ENCODE measurements at places on chromosomes 2 and 18. TPM values are rescaled to one million over a fixed set of nuclear protein-coding genes. Genes with fewer than 3 reads are reported as not detected.

DNA sequence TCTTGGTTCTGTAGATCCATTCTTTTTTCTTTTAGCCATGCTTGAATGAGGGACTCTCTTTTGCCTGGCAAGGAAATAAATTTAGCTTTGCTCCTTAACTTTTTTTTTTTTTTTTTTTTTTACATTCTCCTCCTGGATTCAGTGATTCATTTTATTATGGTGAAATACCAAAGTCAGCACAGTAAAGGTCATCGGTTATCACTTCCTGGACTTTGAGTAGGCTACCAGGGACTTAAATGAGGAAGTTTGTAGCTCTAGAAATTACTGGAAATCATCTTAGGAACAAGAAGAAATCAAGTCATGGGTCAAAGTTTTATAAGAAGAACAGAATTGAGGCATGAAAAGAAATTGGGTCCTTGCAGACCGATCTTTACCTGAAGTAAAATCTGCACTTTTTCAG is 75.0 kb downstream of the SOCS6 start:
- DNase-seq = no peak

DNA sequence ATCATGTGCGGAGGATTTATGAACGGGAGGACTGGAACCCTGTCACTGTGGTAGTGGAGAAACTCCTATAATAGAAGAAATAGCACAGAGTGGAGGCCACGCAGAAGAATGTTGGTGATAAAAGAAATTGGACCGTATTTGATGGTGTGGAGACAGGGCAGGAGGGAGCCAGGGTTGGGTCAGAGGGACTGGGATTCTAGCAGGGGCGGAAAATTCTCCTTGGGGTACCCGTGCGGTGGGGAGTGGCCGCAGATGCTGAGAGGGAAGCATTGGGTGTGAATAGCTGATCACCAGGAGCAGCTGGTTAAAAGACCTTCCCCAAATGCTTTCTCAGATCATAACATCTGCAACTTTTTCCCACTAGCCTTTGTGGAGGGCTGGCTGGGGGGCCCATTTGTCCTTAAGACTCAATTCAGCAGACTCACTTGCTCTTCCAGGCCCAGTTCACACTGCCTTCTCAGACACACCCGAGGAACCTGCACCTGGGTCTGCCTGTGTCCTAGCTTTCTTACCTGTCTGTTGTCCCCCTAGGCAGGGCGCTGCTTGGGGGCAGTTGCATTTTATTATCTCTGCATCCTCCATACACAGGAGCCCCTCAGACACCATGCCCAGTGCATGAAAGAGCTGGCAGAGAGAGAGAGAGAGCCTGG is 7.1 kb downstream of the SH3BP4 start:
- no peak for DNase-seq

DNA sequence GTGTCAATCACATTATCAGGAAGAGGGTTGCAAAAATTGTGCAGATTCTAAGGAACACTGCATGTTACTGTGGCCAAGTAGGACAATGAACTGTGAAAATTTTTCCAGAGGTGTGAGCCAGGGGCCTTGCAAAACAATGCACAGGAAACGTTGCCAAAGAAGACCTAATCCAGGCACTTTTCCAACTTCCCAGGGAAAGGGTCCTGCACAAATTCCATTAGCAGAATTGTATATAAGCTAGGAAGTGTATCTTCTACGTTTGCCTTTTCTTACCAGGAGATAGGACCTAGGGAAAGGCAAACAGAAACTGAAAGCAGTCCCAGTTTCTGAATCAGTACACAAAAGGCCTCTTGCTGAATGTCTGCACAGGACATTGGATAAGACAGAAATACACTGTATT is 1888.3 kb upstream of the CELF4 start:
- peak; percentile 94 for DNase-seq

Gene CKAP2L
- 22.5 TPM for polyA plus RNA-seq

DNA sequence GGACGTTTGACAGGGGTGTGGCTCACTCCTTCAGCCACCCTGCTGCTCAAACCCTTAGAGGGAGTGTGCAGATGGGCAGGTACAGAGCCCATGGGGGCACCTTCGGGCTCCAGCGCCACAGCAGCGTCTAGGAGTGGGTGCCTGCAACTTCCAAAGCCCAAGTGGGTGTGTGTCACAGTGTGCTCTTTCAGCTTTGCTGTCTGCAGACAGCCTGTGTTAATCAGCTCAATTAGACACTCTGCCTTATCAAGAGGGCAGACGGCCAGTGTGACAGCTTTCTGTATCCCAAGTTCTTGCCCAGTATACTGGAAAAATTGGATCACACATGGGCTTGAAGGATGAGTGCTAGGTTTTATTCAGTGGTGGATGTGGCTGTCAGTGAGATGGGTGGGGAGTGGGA is 96.7 kb downstream of the AP1S3 start:
- DNase-seq = no peak

DNA sequence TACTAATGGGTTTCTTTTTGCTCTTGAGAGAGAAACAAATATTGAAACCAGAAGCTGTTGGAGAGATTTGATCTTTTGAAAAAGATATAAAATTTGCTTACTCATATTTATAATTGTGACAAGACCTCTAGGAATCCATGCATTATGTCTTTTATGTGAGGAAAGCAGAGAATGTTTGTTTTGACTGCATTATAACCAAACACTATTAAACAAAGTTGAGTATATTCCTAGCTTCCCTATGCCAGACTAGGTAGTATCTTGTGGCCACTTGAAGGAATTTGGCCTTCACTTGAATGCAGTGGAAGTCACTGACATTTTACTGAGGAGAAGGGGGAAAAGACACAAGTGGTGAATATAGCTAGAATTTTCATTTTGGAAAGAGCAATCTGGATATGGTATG is 521.8 kb upstream of the ZEB2 start:
- DNase-seq = no peak

DNA sequence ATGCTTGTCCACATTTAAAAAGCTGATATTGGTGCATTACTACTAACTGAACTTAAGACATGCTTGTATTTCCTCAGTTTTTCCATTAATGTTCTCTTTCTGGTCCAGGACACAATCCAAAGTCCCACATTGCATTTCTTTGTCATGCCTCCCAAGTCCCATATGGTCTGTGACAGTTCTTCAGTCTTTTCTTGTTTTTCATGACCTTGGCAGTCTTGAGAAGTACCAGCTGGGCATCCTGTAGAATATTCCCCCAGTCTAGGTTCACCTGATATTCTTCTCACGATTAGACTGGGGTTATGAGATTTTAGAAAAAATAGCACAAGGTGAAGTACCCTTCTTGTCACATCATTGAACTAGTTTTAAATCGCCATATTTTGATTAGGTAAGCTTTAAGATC is 10.3 kb upstream of the ZBTB14 start:
- no peak for DNase-seq

GRCh38 chr2:2183717-2184116 is 147.4 kb downstream of the MYT1L start:
- DNase-seq = no peak

Gene ANKRD62
- polyA plus RNA-seq = not detected

DNA sequence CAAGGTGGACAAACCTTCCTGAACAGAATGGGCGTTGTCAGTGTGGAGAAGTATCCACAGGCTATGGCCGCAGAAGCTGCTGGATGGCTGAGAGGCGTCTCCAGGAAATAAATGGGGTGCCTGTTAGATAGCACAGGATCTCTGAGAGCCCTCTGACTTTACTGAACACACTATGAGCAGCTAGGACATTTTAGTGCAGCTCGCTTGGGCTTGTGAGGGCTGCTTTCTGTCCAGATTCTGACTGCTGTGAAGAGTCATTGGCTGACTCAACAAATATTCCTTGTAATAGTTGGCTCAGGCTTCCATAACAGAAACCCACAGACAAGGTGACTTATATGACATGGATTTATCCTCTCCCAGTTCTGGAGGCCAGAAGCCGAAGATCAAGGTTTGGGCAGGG is 100.2 kb upstream of the SNTG2 start:
- no peak for DNase-seq

DNA sequence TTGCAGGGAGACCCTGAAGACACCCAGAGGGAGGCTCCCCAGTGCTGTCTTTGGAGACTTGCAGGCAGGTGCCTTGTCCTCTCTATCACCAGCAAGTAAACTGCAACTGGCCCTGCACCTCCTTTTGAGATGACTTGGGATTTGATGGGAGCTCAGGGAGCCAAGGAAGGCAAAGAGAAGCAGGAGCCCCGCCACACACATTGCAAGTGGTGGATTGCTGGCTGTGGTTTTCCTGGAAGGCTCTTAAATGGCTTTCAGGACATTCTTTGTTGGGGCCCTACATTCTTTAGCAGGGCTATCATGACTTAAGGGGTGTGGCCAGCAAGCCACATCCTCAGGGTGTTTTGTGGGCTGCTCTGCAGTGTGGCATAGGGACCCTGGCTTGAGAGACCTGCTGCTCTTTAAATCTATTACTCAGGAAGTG is 39.9 kb upstream of the CDC42EP3 start:
- no peak for DNase-seq

Gene SLC5A7
- 0.35 TPM for polyA plus RNA-seq

DNA sequence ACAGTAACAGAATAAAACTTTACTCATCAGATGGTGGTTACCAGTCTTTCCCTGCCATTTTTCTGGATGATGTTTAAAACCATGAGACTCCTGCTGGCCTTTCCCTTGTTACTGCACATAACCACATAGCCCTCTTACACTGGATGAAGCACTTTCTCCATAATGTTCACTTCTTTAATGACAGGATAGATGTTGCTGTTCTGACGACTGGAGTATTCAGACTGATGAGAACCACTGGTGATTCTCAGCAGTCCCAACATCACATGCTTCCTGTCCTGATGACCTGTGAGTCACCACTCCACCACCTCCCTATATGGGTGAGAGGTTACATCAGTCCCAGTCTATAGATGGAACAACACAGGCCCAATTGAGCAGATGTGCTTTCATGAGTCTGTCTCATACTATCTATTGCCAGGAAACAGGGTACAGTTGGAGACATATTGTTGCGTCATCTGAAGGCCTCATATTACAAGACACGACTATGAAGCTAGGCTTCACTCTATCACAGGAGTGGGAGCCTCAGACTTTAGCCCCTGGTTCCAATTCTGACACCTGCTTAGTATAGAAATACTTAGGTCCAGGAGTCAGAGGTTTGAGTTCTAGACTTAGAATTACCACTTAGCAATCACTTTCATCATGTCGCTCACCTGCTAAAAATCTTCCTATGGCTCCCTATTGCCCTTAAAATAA is 145.7 kb upstream of the KLF7 start:
- DNase-seq = no peak

Gene TXNDC2
- polyA plus RNA-seq = 0.16 TPM

DNA sequence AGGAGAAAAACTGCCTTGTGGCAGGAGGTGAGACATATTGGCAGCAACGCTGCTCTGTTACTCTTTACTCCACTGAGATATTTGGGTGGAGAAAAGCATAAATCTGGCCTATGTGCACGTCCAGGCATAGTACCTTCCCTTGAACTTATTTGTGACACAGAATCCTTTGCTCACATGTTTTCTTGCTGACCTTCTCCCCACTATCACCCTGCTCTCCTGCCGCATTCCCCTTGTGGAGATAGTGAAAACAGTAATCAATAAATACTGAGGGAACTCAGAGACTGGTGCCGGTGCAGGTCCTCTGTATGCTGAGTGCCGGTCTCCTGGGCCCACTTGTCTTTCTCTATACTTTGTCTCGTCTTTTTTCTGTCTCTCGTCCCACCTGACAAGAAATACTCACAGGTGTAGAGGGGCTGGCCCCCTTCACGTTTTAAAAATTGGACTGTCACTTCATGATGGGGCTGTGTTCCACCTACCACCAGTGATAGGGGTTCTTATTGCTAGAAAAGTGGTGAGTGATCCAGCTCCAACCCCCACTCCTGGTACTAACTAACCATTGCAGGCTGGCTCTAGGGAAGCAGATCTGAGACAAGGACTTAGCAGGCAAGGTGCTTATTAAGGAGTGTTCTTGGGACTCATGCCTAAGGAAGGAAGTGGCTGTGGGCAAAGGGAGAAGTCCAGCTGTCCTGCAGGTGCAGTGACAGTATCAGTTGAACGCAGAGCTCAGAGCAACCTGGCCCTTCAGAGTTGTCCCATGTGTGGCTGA is 51.7 kb downstream of the LONRF2 start:
- no peak for DNase-seq
